Activated T-cell treated with anti-CD3 and anti-CD28 coated beads for 1 hour (primary cell): ENCODE measurements at places on chromosomes 7 and 10.

DNA sequence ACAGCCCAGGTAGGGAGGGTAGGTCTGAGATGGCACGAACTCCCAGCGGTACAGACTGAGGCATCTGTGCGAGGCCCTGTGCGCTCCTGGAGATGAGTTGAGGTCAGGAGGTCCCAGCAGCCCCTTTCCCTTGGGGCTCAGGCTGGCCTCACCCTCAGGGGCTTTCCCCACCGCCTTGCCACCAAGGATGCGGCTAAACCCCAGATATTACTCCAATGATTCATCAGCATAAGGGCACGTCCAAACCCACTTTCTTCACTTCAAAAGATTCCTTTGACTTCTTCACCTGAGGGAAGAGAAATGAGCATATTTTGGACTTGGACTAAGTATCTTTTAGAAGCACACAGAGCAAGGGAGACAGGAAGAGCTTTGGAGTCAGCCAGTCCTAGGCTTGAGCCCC, 20.3 kb downstream of the UROS start:
- no peak for DNase-seq

DNA sequence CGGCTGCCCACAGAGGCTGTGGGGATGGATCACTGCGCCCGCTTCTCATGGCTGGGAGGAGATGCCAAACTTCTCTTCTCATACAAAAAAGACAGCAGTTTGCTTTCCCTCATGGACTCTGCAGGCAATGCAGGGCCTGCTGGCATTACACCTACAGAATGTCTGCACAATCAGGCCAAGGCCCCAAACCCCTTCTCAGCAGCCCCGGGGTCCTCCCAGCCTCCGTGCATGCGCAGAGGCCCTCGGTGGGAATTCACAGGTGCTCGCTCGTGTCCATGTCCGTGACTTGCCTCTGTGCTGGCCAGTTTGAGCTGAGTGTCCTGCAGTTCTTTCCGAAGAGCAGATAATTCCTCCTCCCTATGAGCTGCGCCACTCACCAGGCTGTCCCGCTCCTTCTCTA, 63.6 kb downstream of the SPDYE5 start:
- DNase-seq = no peak

DNA sequence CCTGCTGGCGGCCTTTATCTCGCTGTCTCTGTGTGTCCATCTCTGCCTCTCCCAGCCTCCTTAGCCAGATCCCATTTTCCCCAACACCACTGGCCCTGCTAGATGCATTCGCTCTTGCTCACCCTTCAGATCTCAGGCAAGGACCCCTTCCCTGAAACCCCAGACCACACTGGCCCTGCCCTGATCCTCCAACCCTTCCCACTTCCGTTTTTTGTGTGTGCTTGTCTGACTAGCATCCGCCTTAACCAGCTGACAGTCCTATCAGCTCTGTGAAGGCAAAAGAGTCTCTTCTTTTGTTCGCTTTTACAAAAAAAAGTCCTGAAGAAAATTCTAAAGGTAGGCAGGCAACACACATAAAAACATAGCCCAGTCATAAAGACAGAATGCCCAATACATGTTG, 28.7 kb downstream of the CHST15 start:
- DNase-seq = no peak

GRCh38 chr10:60958892-60959601, 15.1 kb upstream of the RHOBTB1 start:
- DNase-seq = no peak

GRCh38 chr7:46259947-46260346, 338.9 kb upstream of the IGFBP3 start:
- no peak for DNase-seq

DNA sequence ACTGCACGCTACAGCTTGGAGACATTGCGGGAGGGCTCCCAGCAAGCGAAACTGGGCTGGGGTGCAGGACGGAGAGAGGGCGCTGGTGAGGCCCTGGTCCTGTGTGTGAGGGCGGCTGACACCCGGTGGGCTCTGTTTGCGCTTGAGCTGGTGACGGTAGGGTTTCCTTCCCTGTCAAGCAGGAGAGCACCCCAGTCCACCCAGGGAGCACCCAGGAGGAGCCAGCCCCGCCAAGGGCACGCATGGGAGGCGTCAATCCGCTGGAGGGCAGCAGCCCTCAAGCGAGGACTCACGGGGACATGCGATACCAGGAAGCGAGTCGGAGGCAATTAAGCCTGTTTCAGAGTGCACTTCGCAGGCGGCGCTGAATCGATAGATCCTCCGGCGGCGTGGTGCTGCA, 109.4 kb downstream of the MAD1L1 start:
- no peak for DNase-seq

DNA sequence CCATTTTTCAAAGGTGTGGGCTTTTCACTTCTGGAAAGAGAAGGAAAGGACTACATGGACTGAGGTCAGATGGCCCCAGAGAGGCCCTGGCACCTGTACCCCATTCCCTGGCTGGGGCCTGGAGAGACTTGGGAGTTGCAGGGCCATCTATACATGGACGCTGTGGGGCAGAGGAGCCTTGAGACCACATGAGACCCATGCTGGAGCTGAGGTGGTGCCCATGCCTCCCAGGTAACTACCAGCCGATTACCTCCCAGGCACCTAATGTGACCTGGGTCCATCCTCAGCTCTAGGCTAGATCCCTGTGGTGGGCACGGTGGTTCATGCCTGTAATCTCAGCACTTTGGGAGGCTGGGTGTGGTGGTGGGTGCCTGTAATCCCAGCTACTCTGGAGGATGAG, 81.3 kb downstream of the GPR26 start:
- no peak for DNase-seq

GRCh38 chr7:74097937-74098614, 14.5 kb downstream of the LIMK1 start:
- no peak for DNase-seq

GRCh38 chr10:95785942-95786669, 30.1 kb downstream of the ENTPD1 start:
- no peak for DNase-seq

- no peak for DNase-seq
Measured at GRCh38 chr10:75191821-75192568, 18.6 kb upstream of the VDAC2 start.

GRCh38 chr10:75195035-75195763, 15.4 kb upstream of the VDAC2 start:
- DNase-seq = no peak

DNA sequence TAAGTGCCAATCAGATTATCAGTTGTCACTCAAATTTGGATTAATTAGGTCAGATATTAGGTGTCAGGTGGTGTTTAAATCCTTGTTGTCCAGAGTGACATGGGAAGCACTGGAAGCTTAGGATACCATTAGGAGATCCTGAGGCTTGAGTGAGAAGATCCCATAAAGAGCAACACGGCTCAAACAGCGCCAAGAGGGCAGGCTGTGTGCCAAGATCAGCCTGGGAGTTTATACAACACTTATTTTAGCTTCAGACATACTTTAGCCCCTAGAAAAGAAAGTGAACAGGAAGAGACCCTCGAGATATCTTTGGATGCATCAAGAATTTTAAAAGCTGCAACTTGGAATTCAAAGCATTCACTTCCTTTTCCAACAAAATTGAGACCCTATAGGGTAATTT, 14.2 kb upstream of the ACTA2 start:
- DNase-seq = no peak

DNA sequence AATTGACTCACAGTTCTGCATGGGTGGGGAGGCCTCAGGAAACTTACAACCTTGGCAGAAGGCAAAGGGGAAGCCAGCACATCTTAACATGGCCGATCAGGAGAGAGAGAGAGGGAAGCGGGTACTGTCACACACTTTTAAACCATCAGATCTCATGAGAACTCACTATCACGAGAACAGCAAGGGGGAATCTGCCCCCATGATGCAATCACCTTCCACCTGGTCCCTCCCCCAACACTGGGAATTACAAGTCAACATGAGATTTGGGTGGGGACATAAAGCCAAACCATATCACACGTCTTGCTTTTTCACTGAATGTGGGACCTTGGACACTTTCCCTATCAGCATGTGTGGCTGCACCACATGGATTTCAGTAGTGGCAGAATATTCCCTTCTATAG, 9.0 kb upstream of the AKR1E2 start:
- DNase-seq = no peak

DNA sequence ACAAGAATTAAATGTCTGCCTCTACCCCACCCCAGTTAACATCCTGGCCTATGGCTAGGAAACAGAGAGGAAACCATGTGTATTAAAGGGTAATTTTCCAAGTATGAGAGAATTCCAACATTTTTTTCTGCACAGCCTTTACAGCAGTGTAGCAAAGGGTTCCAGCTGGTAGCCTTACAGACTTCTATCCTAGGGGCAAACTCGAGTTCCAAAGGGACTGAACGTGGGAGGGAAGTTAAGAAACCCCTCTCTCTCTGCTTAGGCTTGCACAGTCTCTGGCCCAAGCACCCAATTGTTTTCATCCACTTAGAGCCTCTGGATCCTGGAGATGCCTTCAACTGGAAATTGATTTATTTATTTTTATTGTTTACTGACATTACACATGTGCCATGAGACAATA, 60.3 kb downstream of the SLC16A12 start:
- no peak for DNase-seq

GRCh38 chr7:128410451-128410753, 620 bp upstream of the IMPDH1 start:
- DNase-seq = no peak

GRCh38 chr10:29392376-29393021, 103.6 kb downstream of the LYZL1 start:
- peak; percentile 7 for DNase-seq

DNA sequence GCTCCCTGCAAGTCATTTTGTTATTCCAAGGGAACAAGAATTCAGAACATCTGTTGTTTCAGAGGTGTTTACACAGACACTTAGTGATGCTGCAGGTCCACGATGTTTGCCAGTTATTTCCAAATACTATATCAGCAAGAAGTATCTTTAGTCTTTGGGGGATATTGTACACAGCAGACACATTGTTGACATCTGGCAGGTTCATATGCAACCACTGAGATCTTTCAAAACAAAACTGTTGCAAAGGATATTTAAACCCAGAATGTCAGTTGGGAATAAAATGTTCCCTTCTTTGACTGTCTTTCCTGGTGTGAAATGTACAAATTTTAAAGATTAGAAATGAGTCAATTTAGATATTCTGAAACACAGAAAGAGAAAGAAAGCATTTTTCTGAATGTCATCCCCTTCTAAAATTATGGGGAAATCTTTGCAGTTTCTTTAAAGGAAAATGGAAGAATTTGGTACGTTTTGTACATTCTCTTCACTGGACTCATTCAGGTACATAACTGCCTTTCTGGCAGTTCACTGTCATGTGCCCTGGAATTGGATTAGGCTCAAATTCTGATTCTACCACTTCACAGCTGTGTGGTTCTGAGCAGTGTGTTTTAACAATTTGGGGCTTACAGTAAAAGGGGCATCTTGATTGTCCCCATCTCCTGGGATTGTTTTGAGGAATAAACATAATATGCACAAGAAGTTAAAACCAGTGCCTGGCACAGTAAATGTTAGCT, 40.3 kb upstream of the CELF2 start:
- no peak for DNase-seq

- DNase-seq = no peak
Measured at GRCh38 chr10:131724169-131724545, 176.7 kb upstream of the PPP2R2D start.

GRCh38 chr7:116785843-116786242, 76.5 kb upstream of the CAPZA2 start:
- no peak for DNase-seq

GRCh38 chr7:101094376-101094775, 9.1 kb downstream of the TRIM56 start:
- no peak for DNase-seq

DNA sequence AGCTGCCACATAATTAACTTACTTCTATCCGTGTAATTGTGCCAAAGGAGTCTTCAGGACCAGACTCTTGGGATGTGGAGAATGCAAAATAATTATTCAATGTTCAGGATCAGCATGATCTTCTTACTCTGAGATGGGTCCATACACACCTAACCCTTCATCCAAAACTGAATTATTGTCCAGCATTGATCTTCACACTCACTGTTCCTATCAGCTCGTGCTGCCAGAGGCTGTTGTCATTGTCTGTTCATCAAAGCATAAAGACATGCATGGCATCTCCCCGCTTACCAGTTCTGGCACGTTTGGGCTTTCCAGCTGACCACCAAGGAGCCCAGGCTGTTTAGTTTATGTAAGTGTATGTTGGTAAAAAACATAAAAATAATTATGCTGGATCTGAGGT, 1090.7 kb downstream of the DNAJB9 start:
- DNase-seq = no peak

DNA sequence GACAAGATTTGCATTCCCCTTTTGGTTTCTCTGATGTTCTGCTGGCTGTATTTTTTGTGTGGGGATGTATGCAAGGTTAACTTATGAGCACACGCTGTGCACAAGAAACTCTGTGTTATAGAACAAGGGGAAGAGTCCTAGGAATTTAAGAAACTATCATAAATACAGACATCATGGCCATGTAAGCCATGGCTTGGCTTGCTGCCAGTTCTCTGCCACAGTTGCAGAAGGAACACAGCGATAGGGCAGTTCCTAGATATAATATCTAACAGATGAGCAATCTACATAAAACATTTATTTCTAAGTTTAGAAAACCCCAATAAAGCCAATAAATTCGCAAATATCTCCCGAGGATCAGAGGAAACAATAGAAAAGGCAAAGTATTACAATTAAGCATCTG, 153.3 kb downstream of the LRRTM3 start:
- DNase-seq = no peak

- DNase-seq = no peak
Measured at GRCh38 chr7:23893942-23894891, 184.2 kb downstream of the STK31 start.

- no peak for DNase-seq
Measured at GRCh38 chr7:21149809-21150208, 278.1 kb upstream of the SP4 start.

DNA sequence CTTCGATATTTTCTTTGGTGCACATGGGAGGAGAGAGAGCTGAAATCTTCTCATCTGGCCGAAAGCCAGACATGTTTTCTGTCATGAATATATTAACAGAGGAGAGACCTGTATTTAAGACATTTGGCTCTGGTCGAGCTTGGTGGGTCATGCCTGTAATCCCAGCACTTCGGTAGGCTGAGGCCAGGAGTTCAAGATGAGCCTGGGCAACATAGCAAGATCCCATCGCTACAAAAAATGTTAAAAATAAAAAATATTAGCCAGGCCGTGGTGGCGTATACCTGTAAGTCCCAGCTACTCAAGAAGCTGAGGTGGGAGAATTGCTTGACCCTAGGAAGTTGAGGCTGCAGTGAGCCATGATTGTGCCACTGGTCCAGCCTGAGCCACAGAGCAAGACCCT, 21.9 kb upstream of the GATA3 start:
- no peak for DNase-seq

- no peak for DNase-seq
Measured at GRCh38 chr7:104530251-104530650, 201.8 kb downstream of the LHFPL3 start.

DNA sequence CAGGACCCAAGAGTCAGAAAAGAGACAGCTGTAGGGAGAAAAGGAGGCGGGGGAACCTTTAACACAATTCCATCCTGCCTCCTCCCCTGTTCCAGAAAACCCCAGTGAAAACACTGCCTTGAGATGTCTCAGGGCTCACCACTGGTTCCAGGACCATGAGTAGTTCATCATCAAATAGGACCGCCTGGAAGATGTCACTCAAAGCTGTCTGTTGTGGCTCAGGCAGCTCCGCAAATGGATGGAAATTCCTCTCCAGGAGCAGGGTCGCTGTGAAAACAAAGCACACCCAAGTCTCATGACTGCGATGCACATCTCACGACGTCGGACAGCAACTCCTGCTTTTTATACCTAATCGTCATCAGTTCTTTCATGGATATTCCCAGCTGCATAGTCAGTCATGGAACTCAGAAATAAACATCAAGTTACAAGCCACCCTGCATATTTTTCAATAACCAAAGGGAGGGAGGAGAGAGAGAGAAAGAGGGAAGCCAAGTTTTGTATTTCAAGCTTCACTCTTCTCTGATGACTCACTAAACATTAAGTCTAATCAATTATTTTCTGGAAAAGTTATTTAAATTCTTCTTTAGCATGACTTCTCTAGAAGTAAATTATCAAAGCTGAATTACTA, 49.2 kb downstream of the GSDME start:
- no peak for DNase-seq
